ENCODE measurements at places on chromosomes 11 and 22. TPM values are rescaled to one million over a fixed set of nuclear protein-coding genes. Genes with fewer than 3 reads are reported as not detected.

- DNase-seq: no peak
Observed at GRCh38 chr11:65863889-65864705, 3.9 kb downstream of the MUS81 start.

The GNAZ gene
- total RNA-seq: 0.56 TPM

The MISFA gene
- total RNA-seq: 1.0 TPM

- no peak for DNase-seq
Observed at GRCh38 chr11:93072229-93072914, 102.9 kb downstream of the MTNR1B start.

DNA sequence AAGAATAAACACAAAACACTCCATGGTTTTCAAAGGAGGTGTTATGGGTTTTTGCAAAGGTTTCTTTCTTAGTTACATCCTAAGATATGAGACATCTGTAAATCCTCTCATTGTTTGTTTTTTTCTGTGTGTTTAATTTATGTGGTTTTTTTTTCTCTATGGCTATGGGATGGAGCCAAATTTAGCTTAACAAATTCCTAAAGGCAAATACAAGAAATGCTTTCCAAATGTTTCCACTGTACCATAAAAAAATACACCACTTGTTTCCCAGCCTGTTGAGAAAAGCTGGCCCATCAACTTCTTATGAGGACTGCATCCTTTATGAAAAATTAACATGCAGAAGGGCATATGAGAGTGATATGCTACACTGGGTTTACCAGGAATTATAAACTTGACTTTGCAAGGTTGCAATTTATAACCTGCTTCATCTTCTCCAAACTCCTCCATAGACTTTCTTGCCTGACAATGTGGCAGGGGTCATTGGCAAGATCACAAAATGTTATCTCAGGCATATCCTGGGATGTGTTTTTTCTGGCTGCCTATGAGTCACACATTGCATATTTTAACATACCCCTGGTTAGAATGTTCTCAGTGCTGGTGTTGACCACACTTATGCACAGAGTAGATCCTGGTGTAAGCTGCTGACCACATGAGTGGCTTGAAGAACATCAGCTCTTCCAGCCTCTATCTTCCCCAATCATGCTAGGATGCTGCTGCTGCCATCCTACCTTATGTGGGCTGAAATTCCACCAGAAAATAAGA lies 137.6 kb upstream of the TTC12 start:
- no peak for DNase-seq

- DNase-seq: no peak
Observed at GRCh38 chr11:123674297-123674696, 19.9 kb upstream of the SCN3B start.

- no peak for DNase-seq
Observed at GRCh38 chr22:49340406-49340805, 487.3 kb downstream of the BRD1 start.

The HPS4 gene
- 50.5 TPM for total RNA-seq

DNA sequence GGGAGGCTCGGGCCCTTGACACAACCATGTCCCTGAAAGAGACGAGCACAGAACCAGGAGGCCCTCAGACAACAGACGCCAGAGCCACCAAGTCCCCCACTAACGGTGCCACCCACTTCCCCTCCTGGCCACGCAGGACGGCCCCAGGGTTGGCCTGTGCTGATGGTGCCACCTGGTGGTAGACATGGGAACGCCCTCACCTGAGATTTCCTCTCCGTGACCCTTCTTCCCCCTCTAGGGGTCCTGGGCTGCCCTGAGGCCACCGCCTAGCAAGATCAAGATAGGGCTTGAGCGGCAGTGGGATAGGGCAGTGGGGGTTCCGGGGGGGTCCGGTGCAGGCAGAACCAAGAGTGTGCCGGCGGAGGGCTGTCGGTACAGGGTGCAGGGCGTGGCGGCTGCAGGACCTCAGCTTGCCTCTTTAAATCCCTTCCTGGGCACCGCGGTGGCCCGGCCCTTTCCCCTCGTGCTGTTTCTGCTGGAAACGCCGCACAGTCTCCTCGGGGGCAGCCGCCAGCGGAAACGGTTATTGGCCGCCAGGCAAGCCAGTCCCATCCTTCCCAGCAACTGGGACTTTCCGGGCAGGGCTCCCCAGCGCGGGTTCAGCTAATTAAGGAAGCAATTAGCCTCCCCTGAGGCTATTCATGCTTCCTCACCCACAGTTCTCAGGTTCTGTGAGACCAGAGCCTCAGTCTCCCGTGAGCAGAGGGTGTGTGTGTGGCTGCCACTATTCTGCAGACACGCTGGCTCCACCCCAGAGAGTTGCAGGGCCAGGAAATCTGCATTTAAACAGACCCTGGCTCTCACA lies 5.5 kb upstream of the NFAM1 start:
- DNase-seq: peak; percentile 86

GRCh38 chr22:32622004-32622743 lies 147.6 kb downstream of the FBXO7 start:
- no peak for DNase-seq

The RBM7 gene
- total RNA-seq: 52.0 TPM

GRCh38 chr11:69436041-69436982 lies 45.2 kb upstream of the LINC01488 start:
- no peak for DNase-seq

- DNase-seq: peak; percentile 55
Observed at GRCh38 chr22:48574776-48575617, 1252.7 kb downstream of the BRD1 start.

GRCh38 chr11:44338698-44339529 lies 29.0 kb upstream of the ALX4 start:
- no peak for DNase-seq

GRCh38 chr11:68998390-68998911 lies 14.6 kb downstream of the MRGPRF start:
- DNase-seq: no peak

The NCF4 gene
- 8.5 TPM for total RNA-seq

The TMPRSS13 gene
- 3.0 TPM for total RNA-seq

GRCh38 chr11:86987679-86988078 lies 32.5 kb upstream of the FZD4 start:
- DNase-seq: no peak

DNA sequence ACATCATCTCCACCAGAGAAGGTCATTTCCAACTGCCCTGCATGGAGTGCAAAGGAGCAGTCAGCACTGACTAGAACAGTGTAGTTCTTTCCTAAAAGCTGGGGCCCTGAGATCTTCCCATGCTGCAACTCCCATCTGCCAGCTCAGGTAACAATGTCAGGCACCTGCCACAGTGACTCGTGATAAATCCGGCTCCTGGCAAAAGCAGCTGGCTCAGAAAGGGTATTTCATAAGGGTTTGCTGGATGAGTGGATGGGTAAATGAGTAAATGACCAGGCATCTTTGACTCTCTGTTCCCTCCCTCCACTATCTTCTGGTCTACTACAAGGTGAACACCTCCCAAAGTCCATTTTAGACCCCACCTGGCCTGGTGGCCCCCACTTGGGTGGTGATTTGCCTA lies 403.6 kb downstream of the NXPE2 start:
- no peak for DNase-seq

DNA sequence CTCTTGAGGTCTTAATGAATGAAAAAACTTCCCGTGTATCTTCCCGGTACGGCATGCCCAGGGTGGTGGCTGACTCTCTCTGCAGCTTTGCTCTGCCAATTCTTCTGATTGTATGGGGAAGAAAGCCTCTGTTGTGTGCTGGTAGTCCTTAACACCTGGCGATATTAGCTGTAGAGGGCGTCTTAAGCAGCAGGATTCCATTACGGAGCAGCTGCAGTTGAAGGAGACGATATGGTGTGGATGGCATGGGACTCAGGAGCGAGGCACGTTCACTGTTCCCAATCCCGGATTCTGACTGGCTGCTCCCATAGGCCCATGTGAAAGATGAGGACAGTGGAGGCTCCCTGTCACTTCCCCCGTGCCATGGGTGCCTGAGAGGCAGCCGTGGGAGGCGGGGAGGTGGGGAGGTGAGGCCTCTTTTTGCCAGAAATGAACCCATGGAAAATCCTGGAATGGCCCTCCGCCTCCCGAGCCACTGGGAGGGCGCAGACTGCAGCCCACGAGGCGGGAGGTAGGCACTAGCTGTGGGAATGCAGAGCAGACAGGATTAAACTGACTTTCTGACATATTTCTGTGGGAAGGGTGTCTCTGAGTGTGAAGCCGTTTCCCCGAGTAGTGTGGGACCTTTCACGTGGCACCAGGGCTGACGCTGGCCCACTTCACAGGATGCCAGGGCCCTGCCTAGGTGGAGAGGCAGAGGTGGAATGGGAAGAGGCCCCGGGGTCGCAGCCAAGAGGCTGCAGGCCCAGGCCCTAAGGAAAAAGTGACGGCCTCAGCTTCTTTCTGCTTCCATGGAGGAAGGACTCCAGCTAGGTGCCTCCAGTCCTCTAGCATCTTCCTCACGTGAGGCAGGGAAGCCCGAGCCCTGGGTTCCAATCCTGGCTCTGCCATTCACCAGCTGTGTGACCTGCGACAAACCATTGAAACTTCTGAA lies 121.4 kb upstream of the CD82 start:
- DNase-seq: no peak

The KDM4E gene
- not detected for total RNA-seq

The ZNHIT2 gene
- total RNA-seq: 9.9 TPM

DNA sequence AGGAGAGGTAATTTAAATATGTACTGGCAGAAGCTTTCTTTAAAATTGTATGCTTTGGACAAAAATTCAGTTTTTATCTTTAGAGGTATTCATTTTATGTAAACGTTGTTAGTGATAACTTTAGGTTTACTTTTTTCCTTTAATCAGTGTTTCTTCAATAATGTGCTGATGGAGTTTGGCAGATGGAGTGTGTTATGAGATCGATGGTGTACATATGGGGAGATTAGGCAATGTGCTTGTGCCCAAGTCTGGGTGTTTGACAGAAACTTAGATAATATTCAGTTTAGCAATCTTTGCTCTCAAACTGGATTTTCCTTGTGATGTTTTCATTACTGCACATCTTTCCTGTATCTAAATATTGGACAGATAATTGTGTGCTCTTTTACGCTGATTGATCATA lies 425.4 kb downstream of the JRKL start:
- no peak for DNase-seq

DNA sequence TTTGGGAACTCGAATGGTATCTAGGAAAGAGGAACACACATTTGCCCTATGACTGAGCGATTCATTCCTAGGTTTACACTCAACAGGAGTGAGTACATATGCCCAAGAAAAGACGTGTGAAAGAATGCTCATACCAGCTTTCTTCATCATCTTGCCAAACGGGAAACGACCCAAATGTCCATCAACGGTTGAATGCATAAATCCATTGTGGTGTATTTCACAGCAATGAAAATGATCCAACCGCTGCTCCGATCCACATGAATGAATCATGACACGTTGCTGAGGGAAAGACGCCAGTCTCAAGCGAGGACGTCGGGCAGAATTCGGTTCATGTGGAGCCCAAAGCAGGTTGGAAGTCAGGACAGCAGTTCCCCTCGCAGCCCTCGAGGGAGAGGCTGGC lies 71.5 kb downstream of the CYTH4 start:
- DNase-seq: no peak
